ENCODE measurements at places on chromosomes 16 and 17.

DNA sequence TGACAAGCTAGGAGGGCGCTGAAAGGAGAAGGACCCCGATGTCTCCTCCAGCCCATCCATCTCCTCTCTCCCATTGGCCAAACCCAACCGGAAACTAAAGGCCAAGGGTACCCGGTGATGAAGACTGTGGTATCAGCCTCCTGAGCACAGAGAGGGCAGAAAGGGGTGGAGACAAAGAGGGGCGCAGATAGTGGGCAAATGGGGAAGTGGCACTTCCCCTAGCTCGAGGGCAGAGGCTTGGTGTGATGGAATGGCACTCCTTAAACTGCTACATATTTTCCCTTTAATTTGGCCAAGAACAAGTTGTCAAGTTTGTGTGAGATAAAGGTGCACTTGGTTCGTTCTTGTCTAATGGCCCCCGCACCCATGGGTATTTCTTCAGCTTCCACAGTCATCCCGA is 27.8 kb downstream of the IL4R start:
- DNase-seq, result no peak

DNA sequence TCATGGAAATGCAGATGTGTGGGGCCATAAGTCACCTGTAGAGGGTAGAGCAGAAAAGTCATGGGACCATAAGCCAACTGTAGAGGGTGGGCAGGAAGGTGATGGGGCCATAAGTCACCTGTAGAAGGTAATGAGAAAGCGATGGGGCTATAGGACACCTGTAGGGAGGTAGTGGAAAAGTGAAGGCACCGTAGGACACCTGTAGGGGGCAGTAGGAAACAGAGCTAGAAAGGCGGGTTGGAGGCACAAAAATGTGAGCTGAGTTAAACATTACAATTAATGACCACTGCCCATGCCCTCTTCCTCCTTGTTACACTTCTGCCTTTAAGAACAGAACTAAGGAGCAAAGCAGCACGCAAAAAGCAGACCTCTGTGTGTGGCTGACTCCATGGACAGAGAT is 150.1 kb downstream of the SHISA6 start:
- DNase-seq, result no peak

DNA sequence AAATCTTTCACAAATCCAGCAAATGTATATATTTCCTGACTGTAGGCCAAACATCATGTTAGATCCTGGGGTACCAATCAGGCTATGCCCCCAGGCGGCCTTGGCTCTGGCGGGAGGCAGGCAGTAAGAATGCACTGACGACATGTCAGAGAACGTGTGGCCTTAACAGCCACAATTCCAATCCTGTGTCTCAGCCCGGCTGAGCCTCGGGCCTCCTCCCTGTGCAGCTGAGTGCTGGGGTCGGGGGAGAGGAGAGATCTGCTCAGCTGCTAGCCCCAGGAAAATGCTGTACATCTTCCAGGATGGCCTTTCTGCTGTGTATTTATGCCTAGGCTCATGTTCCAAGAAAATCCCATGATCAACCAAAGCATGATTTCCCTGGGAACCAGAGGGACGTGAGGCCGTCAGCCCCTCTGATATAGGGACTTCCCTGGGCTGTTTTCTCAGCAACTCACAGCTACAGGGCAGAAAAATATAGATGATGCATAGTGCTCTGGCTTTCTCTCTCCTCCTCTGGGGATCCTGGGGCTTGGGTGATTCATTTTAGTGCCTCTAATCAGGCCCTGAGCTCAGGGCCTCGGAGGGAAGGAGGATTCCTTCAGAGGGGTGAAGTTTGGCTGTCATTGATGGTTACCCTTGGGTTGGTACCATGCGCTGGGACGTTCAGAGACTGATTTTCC is 604.0 kb downstream of the HS3ST4 start:
- DNase-seq, result no peak

GRCh38 chr16:87948119-87948545 is 3.1 kb upstream of the BANP start:
- no peak for DNase-seq

GRCh38 chr16:11354733-11355574 is 9.7 kb downstream of the RMI2 start:
- peak; percentile 38 for DNase-seq

GRCh38 chr17:37521821-37522220 is 32.1 kb downstream of the DUSP14 start:
- DNase-seq, result no peak

- DNase-seq, result peak; percentile 77
Observed at GRCh38 chr17:28357901-28358197, 522 bp upstream of the POLDIP2 start.

DNA sequence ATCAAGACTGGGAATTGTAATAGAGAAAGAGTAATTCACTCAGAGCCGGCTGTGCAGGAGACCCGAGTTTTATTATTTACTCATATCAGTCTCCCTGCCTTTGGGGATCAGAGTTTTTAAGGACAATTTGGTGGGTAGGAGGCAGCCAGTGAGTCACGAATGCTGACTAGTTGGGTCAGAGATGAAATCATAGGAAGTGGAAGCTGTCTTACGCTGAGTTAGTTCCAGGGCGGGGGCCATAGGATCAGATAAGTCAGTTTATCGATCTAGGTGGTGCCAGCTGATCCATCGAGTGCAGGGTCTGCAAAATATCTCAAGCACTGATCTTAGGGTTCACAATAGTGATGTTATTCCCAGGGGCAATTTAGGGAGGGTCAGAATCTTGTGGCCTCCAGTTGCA is 20.2 kb upstream of the GUCY2D start:
- no peak for DNase-seq

DNA sequence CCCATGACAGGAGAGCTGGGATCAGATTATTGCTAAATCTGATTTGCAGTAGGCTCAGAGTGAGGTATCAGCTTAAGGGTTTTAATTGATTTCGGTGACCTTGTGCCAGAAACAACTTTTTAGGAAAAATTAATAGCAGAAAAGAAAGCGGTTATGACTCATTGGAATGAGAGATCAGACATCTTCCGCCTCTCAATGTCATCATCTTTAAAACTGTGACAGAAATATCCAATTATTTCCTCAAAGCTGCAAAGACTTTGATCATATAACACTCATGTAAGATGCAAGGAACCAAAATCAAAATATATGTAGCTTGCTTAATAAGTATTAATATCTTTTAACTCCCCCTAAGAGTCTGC is 190.1 kb upstream of the FOXF1 start:
- DNase-seq, result no peak

GRCh38 chr16:30662449-30662848 is 4.2 kb downstream of the FBRS start:
- DNase-seq, result no peak

DNA sequence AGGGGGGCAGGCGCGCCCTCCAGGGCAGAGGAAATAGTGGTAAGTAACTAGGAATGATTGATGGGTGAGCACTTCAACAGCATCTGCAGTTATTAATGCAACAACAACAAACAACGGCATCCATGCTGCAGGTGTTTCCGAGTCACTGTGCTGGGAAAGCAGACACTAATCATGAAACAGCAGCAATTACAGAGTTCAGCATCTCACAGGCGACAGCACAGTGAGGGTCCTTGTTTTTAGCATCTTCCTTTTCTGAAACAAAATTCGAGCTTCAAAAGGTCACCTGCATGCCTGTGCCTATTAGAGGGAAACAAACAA is 191.9 kb downstream of the SLC39A11 start:
- DNase-seq, result peak; percentile 11

GRCh38 chr17:42179911-42180410 is 981 bp downstream of the KCNH4 start:
- peak; percentile 14 for DNase-seq

- no peak for DNase-seq
Observed at GRCh38 chr16:56738221-56738620, 8.3 kb downstream of the NUP93 start.

DNA sequence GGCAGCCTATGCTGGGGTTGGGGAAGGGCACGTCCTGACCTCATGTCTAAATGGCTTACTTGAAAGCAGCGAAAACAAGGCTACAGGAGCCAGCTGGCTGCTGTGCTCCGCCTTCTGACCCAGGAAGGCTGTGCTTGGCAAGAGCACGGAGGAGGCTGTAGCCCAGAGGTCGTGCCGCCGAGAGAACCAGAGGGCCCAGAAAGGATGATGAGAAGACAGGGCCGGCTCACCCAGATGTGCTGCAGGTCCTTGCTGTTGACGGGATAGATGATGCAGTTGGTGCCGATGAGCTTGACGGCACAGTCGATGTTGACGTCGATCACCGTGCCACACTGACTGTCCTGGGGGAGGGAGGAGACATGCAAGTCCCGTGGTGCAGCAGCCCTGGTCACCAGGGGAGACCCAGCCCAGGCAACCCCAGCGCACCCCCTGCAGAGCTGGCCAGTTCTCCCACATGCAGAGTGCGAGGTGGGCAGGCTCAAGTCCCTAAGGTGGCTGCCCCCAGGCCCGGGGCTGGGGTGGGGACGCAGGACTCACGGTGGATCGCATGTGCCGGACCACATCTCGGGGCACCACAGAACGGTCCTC is 20.7 kb downstream of the SPHK1 start:
- no peak for DNase-seq

DNA sequence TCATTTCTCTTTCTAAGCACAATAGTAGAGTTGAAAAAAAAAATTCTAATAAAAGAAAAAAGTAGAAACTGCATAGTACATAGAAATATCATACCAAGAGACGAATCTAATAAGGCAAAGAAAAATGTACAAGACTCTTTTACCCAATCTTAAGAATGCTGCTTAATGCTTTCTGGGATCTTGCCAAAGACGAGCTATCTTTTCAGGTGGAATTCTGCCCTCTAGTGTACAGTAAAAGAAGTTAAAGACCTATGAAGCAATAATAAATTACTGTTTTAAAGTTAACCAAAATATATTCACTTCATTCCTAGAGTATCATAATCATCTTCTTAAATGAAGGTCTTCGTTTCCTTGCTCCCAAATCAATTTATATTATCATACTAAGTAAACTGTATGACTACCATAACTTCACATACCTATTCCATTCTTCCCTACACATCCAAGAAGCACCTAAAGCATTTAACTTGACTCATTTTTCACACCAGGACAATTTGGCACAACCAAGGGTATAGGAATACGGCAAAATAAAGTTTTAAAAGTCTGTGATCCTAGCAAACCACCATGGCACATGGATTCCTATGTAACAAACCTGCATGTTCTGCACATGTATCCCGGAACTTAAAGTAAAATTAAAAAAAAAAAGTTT is 47.7 kb downstream of the CFDP1 start:
- DNase-seq, result peak; percentile 83

GRCh38 chr16:59913666-59914065 is 1179.5 kb upstream of the GOT2 start:
- no peak for DNase-seq

DNA sequence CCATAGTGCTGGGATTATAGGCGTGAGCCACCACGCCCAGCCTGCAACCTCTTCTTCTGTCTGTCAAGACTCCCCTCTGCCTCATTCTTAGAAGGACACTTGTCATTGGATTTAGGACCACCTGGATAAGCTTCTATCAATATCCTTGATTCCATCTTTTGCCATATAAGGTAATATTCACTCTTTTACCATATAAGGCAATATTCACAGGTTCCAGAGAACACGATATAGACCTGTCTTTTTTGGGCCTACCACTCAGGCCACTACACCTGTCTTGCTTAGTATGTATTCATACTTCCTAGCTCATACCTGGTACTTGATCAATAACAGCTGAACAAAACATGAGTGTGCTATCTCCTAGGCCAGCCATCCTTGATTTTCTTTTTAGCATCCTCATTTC is 149.2 kb upstream of the TOX3 start:
- no peak for DNase-seq

DNA sequence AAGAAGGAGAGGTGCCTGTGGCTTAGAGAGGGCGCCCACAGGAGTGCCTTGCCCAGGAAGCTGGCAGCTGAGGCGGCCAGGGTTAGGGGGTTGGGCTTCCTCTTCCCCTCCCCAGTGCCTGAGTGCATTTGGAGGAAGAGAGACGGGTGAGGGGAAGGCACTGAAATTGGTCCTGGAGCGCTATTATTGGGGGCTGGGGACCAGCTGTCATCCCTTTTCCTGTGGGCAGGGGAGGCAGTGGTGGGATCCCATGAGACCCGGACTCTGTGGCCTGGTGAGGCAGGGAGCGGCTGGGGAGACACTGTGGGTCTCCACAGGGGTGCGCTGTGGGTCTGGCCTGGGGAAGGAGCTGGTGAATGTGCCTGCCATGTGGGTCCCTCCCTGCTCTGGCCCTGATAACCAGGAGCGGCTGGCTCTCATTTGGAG is 259.7 kb downstream of the SEC14L1 start:
- DNase-seq, result peak; percentile 77

DNA sequence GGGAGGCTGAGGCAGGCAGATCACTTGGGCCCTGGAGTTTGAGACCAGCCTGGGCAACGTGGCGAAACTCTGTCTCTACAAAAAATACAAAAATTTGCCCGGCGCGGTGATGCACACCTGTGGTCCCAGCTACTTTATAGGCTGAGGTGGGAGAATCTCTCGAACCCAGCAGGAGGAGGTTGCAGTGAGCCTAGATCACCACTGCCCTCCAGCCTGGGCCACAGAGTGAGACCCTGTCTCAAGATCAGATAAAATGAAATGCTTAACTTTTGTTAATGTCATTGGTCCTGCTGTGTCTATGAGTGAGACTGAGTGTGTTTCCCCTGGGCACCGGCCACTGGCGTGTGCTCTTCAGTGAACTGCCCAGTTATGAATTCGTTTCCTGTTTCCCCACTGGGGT is 10.5 kb downstream of the FAM234A start:
- no peak for DNase-seq

DNA sequence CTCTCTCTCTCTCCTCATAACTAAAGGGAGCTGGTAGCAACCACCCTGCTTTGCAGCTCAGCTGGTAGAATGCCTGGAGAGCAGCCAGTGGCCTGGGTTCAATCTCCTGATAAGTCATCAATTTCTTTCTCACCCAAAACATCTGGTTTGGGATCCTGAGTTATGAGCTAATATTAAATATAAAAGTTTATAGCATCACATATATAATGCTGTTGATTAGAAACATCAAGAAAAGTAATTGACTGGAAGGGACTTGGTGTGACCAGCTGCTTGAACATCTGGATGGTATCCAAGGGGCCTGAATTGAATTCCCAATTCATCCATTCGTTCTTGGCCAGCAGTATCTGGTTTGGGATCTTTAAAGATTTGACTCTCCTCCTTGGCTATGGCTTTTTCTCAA is 12.2 kb upstream of the ELAC2 start:
- DNase-seq, result no peak

GRCh38 chr17:54864636-54865356 is 35.9 kb upstream of the TOM1L1 start:
- peak; percentile 2 for DNase-seq

GRCh38 chr16:82999711-83000110 is 372.9 kb downstream of the CDH13 start:
- DNase-seq, result no peak

- DNase-seq, result no peak
Observed at GRCh38 chr16:27369806-27370205, 32.2 kb upstream of the IL21R start.

DNA sequence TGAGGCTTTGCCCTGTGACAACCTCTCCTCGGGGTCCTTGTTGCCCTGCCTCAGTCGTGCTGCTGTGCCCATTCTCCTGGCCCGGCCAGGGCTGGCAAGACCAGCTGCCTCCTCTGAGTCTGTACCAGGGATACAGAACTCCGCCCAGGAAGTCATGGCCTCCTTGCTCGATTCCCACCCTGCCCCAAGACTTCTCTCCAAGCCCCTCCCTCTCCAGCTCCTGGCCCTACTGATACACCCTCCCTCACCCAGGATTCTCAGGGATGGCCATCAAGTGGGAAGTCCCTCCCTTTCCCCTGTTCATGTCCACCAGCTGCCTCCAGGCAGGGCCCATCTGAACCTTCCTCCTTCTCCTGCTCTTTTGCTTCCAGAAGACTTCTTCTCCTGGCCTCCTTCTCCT is 11.2 kb upstream of the TMEM208 start:
- DNase-seq, result no peak

GRCh38 chr17:5600041-5600440 is 15.7 kb upstream of the NLRP1 start:
- no peak for DNase-seq

GRCh38 chr17:44315760-44316731 is 7.6 kb downstream of the RUNDC3A start:
- no peak for DNase-seq
